ENCODE measurements at places on chromosomes 16 and 17.

- DNase-seq: no peak
Measured at GRCh38 chr17:31608659-31609254, 217.3 kb downstream of the RAB11FIP4 start.

- DNase-seq: peak; percentile 66
Measured at GRCh38 chr16:79770244-79771064, 169.9 kb upstream of the MAF start.

DNA sequence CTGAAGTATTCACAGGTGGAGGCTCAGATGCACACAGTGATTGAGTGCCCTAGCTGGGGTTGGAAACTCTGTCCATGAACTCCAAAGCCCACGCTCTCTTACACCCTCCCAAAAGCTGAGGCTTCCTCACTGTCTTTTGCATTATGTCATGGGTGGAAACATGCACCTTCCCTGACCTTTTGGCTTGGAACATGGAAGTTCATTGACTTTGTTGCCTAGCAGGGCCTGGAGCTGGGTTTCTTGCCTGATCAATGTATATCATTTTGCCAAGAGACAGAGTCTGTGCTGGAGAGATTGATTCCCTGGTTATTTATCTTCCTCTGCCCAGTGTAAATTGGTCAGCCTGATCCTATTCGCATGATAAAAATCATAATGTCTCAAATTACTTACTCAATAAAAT, 558.4 kb downstream of the MAF start:
- DNase-seq: no peak

GRCh38 chr17:1899403-1900000, 69.7 kb downstream of the RPA1 start:
- no peak for DNase-seq

DNA sequence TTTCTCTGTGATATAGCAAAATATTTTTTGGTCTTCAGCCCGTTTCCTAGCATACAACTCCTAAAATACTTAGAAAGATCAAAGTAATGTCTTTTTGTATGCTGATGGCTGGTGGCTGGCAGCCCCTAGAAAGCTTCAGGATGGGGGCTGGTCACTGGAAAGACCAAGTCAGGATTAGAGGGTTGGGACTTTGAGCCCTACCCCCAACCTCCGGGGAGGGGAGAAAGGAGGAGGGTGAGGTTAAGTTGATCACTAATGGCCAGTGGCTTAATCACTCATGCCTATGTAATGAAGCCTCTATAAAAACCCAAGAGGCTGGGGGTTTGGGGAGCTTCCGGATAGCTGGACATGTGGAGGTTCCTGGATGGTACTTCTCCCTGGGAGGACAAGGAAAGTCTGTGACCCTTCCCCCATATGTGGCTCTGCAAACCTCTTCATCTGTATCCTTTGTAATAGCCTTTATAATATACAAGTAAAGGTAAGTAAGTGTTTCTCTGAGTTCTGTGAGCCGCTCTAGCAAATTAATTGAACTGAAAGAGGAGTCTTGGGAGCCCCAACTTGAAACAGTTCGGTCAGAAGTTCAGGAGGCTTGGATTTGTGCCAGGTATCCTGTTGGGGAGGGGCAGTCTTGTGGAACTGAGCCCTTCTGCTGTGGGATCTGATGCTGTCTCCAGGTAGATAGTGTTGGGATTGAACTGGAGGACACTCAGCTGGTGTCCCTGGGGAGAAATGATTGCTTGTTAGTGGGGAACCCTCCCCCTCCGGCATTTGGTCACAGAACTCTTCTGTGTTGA, 3.5 kb downstream of the SLC7A6 start:
- no peak for DNase-seq

All from AG09319 (cell line).